ENCODE measurements at places on chromosomes 13 and 19. TPM values are rescaled to one million over a fixed set of nuclear protein-coding genes. Genes with fewer than 3 reads are reported as not detected.

DNA sequence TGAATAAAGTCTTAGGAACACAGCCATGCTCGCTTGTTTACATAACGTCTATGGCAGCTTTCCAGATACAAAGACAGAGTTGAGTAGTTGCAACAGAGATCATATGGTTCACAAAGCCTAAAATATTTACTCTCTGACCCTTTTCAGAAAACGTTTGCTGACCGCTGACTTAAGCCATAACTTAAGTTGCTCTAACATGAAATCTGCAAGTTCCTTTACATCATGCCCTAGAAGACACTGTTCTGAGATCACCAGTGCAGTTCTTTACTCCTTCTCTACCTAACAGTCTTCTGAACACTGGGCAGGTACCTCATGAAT, 166.4 kb downstream of the DCLK1 start:
- no peak for DNase-seq

GRCh38 chr19:14155371-14155770, 19.0 kb upstream of the ASF1B start:
- DNase-seq, result no peak

GRCh38 chr19:6056282-6056741, 54.0 kb downstream of the RFX2 start:
- no peak for DNase-seq

DNA sequence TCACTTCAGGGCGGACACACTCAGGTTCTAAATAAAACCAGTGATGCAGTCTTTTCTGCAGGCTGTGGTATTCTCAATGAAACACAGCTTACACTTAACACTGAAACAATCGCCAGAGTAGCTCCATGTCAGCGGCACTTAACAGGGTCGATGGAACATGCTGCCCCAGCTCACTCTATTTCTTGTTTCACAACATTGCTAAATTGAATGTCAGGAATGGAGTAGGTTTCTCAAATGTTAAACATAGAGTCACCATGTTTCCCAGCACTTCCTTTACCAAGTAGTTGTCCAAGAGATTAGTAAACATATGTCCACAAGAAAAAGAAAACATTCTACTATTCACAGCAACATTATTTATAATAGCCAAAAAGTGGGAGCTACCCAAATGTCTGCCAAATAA, 306.9 kb downstream of the SLITRK6 start:
- DNase-seq, result no peak

DNA sequence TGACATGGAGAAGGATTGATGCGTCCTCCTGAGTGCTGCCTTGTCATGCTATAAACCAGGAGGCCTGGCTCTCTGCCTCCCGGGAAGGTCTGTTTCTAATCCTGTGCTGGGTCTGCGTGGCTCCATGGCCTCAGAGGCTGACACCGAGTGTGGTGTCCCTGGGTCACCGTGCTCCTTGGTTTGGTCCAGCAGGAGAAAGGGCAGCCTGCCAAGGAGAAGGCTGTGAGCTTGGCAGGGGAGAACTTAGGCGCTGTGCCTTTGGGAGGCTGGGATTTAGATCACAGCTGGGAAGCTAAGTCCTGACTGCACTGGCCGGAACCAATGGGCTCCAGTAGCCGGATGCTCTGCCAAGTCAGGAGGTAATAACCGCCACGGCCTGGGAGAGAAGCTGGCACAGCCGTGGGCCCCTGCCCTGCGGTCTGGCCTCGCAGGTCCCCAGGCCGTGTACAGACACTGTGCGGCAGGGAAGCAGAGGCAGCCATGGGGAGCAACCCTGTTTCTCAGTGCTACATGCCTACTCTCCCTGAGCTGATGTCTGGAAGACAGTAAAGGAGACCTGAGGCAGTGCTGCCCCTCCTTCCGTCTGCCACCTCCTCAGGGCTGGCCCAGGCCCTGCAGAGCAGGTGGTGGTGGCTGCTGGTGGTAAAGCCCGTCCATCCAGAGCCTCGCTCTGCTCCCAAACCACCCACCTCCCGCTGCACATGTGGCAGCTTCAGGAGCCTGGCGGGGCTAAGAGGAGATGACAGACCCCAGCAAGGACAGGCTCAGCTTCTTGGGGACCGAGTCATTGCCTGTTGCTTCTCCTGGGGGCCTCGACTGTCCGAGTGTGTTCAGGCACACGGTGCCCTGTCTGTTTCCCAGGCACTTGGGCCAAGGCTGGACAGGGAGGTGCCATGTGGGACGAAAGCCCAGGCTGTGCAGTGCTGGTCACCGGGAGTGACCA, 44.9 kb downstream of the C13orf46 start:
- DNase-seq, result peak; percentile 91

DNA sequence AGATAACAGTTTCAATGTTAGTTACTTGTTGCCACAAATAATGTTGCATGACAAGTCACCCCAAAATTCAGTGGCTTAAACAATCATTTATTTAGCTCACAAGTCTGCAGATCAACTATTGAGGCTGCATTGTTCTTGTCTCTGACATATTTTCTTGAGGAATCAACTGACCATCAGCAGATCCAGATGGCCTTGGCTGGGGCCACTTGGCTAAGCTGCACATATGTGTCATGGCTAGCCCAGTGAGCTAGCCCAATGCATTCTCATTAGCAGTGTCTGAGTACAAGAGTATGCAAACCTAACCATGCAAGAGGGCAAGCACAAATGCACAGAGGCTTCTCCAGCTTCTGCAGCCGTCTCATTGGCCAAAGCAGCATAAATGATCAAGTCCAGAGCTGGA, 180.4 kb downstream of the DNAJC15 start:
- DNase-seq, result no peak

- no peak for DNase-seq
These were observed 306.9 kb downstream of the KLF5 start for GRCh38 chr13:73365681-73366080.

GRCh38 chr19:679418-680286, 3.5 kb downstream of the FSTL3 start:
- peak; percentile 93 for DNase-seq

DNA sequence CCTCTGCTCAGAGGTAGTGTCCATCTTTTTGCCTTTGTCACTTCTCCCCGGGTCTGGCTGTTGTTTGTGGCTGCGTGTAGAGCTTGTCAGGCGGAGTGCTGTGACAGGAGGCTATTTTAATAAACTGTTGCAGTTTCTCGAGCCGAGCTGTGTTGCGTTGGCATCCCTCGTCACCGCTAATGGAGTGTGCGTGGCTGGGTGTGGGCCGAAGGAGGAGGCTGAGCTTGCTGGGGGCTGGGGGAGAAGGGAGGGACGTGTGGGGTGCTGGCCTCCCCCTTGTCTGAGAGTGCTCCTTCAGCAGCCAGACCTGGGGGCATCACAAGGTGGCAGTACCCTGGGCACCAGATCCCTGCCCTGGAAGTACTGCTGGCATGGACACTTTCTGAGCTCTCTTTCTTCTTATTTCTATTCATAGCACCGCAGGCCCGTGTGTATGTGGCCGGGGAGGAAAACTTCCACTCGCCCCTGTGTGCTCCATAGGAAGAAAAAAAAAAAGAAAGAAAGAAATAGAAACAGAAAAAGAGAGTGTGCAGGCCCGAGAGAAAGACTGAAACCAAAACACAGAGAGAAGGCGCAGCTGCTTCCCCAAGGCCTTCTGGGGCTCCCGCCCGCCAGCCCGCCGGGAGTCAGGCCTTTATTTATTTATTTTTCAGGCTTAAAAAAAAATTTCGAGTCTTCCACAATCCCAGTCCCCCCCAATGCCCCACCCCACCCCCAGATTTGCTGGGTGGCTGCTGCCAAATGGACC, 27.0 kb downstream of the NFIX start:
- DNase-seq, result no peak

GRCh38 chr19:480016-480855, 16.1 kb upstream of the MADCAM1 start:
- DNase-seq, result no peak

GRCh38 chr19:49858088-49858985, 7.4 kb downstream of the PTOV1 start:
- no peak for DNase-seq

GRCh38 chr13:25741796-25742195, 310.0 kb downstream of the SHISA2 start:
- no peak for DNase-seq

The ZNF628 gene
- total RNA-seq, result 9.7 TPM

The ZNF253 gene
- total RNA-seq, result 6.5 TPM

The PALM3 gene
- total RNA-seq, result not detected

The TNFSF13B gene
- total RNA-seq, result 7.0 TPM

The AP2S1 gene
- 228 TPM for total RNA-seq
